ENCODE measurements at places on chromosomes 2 and 18. TPM values are rescaled to one million over a fixed set of nuclear protein-coding genes. Genes with fewer than 3 reads are reported as not detected.

Gene MTERF4
- total RNA-seq = 18.5 TPM

Gene IL1B
- total RNA-seq = 298 TPM

Gene DTNA
- total RNA-seq = 1.5 TPM

Gene KCNJ13
- not detected for total RNA-seq

Gene CCDC102B
- total RNA-seq = 0.86 TPM

Gene EN1
- not detected for total RNA-seq

Gene ZNF516
- total RNA-seq = 19.4 TPM

Gene ACVR2A
- total RNA-seq = 2.8 TPM

Gene WDPCP
- 5.0 TPM for total RNA-seq

Gene SDC1
- total RNA-seq = 1,658 TPM

Gene FOXI3
- not detected for total RNA-seq

Gene RALBP1
- total RNA-seq = 67.2 TPM

Gene GCG
- not detected for total RNA-seq

Gene ZNF519
- total RNA-seq = 0.86 TPM

Gene SERPINB12
- total RNA-seq = not detected

Gene TRIM54
- not detected for total RNA-seq

Gene ANKRD30BL
- not detected for total RNA-seq

Gene TLX2
- total RNA-seq = 0.08 TPM

Gene GKN1
- total RNA-seq = not detected

Gene SLC23A3
- 0.11 TPM for total RNA-seq

Gene C18orf32
- 29.0 TPM for total RNA-seq

Gene ATP8B1
- 6.3 TPM for total RNA-seq

Gene SERPINB5
- total RNA-seq = 426 TPM

Gene LBX2
- total RNA-seq = 1.2 TPM

Gene GRP
- total RNA-seq = not detected

Gene CNDP1
- total RNA-seq = not detected

Gene ARHGAP15
- not detected for total RNA-seq

Gene LCT
- total RNA-seq = 0.04 TPM

Gene DOK1
- 3.7 TPM for total RNA-seq

Gene PLGLB2
- total RNA-seq = 4.1 TPM

Gene CPO
- total RNA-seq = not detected

Gene RGPD4
- total RNA-seq = not detected

Gene MMADHC
- total RNA-seq = 175 TPM

Gene SPDYA
- total RNA-seq = not detected

Gene ADCYAP1
- not detected for total RNA-seq

Gene SULT1C3
- not detected for total RNA-seq

Gene DPP10
- 0.78 TPM for total RNA-seq

Gene SLC9A4
- not detected for total RNA-seq

Gene TP53I3
- total RNA-seq = 40.8 TPM

Gene BMP10
- total RNA-seq = not detected

Measured in hair follicular keratinocyte (primary cell).